HFFc6 (cell line): ENCODE measurements at places on chromosomes 2 and 18.

GRCh38 chr2:237885931-237886684, 26.7 kb downstream of the RAMP1 start:
- no peak overlapping the region for H3K27ac ChIP-seq
- peaks cover 13% of the 10 kb centered on the region for H3K4me1 ChIP-seq
- no peaks in the 10 kb centered on the region for H3K36me3 ChIP-seq
- peaks cover 5% of the 10 kb centered on the region for H3K27me3 ChIP-seq

GRCh38 chr2:226184540-226184939, 615.1 kb downstream of the IRS1 start:
- peak overlapping the region; percentile 87 for H3K4me3 ChIP-seq
- DNase-seq: no peak
- H3K36me3 ChIP-seq: peaks cover 43% of the 10 kb centered on the region
- H3K27ac ChIP-seq: peak overlapping the region; percentile 94
- H3K27me3 ChIP-seq: no peaks in the 10 kb centered on the region; the same call in 1 of the 2 replicates
- peaks cover 77% of the 10 kb centered on the region for H3K4me1 ChIP-seq

DNA sequence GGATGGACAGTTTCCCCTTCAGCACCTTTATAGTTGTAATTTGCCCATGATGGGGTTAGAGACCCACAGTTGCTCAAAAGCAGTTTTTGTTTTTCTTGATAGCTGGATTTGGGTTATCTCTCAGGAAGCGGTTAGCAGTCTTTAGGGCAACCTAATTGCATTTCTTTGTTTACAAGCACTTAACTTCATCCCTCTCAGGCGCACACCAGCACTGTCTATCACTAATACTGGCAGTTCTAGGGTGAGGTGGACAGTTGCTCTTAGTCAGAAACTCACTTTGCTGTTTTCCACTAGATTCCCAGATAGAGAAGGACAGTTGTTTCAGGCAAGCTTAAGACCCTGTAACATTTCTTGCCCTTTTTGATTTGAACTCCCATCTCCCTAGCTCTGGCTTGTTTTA, 146.0 kb downstream of the AGAP1 start:
- peak overlapping the region; percentile 96 for H3K27ac ChIP-seq
- peak; percentile 27 for DNase-seq
- H3K27me3 ChIP-seq: peaks cover 2% of the 10 kb centered on the region; the same call in 1 of the 2 replicates
- H3K36me3 ChIP-seq: no peaks in the 10 kb centered on the region
- peak overlapping the region; percentile 49 for H3K4me3 ChIP-seq

- no peak overlapping the region for H3K4me3 ChIP-seq
- DNase-seq: no peak
- no peaks in the 10 kb centered on the region for H3K4me1 ChIP-seq
- H3K36me3 ChIP-seq: no peaks in the 10 kb centered on the region
- H3K27ac ChIP-seq: no peak overlapping the region
These were observed 206.2 kb downstream of the RPIA start for GRCh38 chr2:88897715-88898114.

DNA sequence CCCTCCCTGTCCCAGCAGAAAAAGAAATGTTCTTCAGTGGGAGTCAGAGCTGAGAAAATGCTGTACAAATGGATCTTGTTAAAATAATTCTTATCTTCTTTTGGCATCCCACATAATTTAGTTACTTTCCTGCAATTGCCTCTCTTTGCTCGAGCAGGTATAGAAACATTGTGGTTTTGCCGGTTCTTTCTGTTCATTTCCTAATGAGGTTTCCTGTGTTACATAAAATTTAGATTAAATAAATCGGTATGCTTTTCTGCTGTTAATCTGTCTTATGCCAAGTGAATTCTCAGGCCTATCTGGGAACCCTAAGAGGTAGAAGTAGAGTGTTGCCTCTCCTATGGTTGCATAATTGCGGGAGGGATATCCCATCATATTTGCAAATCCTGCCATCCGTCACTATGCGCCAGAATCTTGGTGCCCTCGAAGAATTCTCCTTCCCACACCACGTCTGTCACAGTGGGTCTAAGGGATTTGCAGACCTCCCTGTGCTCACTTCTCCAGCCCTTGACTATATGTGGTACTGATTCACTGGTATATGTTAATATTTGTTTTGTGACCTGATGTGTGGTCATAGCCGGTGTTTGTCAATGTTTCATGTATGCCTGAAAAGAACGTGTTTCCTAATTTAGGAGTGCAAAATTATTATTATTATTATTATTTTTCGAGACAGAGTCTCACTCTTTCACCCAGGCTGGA, 12.2 kb upstream of the HDAC4 start:
- H3K36me3 ChIP-seq: no peaks in the 10 kb centered on the region
- no peaks in the 10 kb centered on the region for H3K4me1 ChIP-seq
- H3K27me3 ChIP-seq: peaks cover 33% of the 10 kb centered on the region
- no peak for DNase-seq

DNA sequence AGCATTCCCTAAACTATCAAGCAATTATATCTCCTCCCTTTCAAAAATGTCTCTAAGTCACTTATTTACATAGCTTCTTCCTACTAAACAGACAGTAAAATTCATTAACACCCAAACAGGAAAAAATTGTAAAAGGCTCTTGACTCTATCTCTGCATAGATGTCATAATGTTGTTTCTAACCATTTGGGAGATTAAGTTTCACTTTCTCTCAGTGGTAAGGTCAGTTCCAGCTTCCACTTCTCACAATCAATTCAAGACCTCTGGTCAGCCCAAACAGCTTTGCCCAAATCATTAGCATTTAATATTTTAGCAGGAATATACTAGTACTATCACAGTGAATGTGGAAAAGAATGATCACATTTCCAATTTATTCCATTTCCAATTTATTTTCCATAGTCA, 374.3 kb upstream of the MC4R start:
- no peak overlapping the region for H3K27ac ChIP-seq
- H3K36me3 ChIP-seq: no peaks in the 10 kb centered on the region
- DNase-seq: no peak
- H3K27me3 ChIP-seq: no peaks in the 10 kb centered on the region

DNA sequence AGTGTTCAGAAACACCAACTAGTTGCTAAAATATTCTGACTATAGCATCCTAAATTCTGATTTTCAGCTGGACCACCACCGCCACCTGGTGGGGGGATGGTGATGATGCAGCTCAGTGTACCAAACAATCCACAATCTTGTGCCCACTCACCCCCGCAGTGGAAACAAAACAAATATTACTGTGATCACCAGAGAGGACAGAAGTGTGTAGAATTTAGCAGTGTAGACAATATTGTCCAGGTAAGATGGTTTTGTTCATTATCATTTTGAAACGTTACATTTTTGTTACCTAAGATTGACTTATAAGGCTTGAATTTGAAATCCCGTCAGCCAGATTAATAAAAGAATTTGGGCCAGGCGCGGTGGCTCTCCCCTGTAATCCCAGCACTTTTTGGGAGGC, 31.7 kb upstream of the UBXN4 start:
- no peak overlapping the region for H3K4me3 ChIP-seq
- H3K4me1 ChIP-seq: no peaks in the 10 kb centered on the region
- H3K27me3 ChIP-seq: no peaks in the 10 kb centered on the region
- H3K36me3 ChIP-seq: no peaks in the 10 kb centered on the region
- no peak overlapping the region; the same call in 1 of the 2 replicates for H3K27ac ChIP-seq
- peak; percentile 24 for DNase-seq

GRCh38 chr2:79611448-79612016, 98.7 kb downstream of the CTNNA2 start:
- H3K4me1 ChIP-seq: no peaks in the 10 kb centered on the region
- H3K27me3 ChIP-seq: peaks cover 2% of the 10 kb centered on the region; the same call in 1 of the 2 replicates
- H3K36me3 ChIP-seq: no peaks in the 10 kb centered on the region
- H3K4me3 ChIP-seq: no peak overlapping the region
- H3K27ac ChIP-seq: no peak overlapping the region

DNA sequence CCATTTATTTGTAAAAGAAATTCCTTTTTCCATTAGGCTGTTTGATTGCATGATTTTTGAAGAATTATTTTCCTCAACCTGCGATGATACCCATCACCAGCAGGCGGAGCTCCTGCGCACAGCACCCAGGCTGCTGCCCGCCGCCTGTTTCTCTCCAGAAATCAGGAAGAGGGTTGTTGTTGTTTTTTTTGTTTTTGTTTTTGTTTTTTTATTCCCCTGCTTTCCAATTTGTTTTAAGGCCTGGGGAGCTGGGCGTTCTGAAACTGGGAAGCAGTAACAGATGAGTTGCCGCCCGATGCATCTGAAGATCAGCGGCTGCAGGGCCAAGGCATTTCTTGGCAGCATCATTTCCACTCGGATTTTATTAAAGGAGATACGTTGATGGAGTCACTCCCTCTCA, 132.1 kb downstream of the MBP start:
- H3K27ac ChIP-seq: no peak overlapping the region
- H3K36me3 ChIP-seq: no peaks in the 10 kb centered on the region
- no peaks in the 10 kb centered on the region for H3K4me1 ChIP-seq
- DNase-seq: peak; percentile 31
- peaks cover 36% of the 10 kb centered on the region for H3K27me3 ChIP-seq

DNA sequence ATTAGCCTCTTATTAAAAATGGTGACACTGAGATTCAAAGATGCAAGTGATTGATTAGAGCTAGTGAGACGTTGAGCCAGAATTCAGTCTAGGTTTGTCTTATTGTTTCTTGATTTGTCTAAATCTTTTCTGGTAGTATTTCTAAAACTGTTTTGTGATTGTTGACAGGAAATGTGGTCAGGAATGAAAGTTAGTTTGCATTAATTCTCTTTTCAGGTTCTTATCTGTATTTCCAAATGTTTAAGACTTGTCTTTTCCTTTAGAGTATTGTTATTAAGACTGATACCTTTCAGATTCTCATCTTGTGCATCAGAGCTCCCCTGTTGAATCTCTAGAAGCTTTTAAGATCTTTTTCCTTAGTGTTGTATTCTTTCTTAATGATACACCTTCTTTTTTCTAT, 89.3 kb downstream of the MBD5 start:
- no peak overlapping the region for H3K27ac ChIP-seq
- 0 out of 2 replicates have a peak, but pooled peaks cover 5% of the 10 kb centered on the region for H3K36me3 ChIP-seq

DNA sequence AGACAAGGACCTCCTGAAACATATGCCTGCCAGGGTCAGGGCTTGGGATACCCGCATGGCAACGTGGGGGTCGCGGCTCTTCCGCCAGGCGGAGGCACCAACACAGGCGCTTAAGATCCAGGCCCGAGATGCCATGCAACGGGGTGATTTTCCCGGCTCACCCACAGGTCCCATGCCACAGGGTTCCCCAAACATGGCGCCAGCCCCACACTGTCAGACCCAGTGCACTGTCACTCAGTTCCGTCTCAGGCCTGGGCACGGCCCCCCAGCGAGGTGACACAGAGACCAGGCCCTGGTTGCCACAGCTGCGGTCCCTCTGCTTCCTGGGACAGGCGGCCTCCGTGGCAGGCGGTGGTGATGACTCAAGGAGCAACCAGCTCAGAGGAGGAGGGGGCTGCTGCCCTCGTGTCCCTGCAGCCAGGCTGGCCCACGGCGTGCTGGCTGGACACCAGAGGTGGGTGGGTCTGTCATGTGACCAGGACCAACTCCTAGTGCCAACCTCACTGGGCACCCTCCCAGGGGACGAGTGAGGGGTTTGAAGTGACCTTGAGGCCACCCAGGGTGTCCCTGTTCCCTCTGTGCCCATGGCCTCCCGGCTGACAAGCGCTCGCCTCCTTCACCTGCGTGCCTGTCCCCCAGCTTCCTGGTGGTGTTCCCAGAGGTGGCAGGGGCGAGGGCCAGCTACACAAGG, 4.9 kb downstream of the PDCD1 start:
- no peak for DNase-seq
- H3K27ac ChIP-seq: no peak overlapping the region
- no peaks in the 10 kb centered on the region for H3K36me3 ChIP-seq
- H3K27me3 ChIP-seq: peaks cover 6% of the 10 kb centered on the region

DNA sequence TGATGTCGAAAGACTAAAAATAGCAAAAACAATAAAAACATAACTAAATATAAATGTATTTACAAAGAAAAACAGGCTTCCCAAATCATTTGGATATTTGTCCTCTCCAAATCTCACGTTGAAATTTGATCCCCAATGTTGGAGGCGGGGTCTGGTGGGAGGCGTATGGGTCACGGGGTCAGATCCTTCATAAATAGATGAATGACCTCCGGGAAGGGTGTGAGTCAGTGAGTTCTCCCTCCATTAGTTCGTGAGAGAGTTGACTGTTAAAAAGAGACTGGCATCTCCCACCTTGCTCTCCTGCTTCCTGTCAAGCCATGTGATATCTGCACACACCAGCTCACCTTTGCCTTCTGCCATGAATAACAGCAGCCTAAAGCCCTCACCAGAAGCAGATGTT, 703.0 kb downstream of the TMEM182 start:
- H3K27ac ChIP-seq: no peak overlapping the region
- DNase-seq: no peak
- no peaks in the 10 kb centered on the region for H3K4me1 ChIP-seq
- H3K27me3 ChIP-seq: no peaks in the 10 kb centered on the region
- no peak overlapping the region for H3K4me3 ChIP-seq

DNA sequence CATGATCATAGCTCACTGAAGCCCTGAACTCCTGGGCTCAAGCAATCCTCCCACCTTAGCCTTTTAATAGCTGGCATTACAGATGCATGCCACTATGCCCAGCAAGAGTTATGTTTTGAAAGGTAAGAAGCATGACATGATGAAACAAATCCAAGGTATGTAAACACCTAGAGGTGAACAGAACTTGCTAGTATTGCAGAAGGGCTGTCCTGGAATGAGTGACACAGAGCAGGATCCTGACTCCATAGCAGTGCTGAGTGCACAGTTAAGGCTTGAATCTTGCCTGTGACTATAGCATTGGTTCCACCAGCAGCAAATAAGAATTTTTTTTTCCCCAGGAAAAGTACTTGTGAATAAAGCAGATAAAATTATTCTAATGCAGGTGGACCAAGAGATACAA, 309.5 kb downstream of the PIK3C3 start:
- no peak overlapping the region for H3K4me3 ChIP-seq
- H3K4me1 ChIP-seq: no peaks in the 10 kb centered on the region
- H3K27ac ChIP-seq: no peak overlapping the region
- DNase-seq: no peak
- peaks cover 4% of the 10 kb centered on the region; the same call in 1 of the 2 replicates for H3K27me3 ChIP-seq
- H3K36me3 ChIP-seq: no peaks in the 10 kb centered on the region

DNA sequence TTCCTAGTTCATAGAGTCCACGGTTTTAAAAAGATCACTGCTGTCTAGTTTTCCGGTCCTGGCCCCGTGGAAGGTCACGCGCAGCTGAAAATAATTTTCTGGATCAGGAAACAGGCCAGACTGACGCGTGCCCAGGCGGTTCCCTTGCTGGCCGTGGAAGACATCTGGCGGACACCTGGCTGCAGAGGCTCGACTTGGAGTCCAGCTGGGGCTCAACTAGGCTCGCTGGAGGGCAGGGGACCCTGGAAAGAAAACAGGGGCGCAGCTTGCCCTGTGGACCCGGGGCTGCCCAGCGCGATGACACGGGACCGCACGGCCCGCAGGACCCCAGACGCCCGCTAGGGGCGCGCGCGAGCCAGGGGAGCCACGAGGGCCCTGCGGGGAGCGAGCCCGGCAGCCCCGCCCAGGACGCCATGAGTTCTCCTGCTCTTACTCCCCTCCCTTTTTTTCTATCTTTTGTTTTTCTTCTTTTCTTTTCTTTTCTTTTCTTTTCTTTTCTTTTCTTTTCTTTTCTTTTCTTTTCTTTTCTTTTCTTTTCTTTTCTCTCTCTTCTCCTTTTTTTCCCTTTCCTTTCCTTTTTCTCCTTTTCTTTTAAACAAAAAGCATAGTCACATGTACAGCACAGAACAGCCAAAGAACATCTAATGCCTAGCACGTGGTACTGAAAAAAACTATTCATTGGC, 43.2 kb upstream of the UBE2F start:
- H3K4me1 ChIP-seq: peaks cover 21% of the 10 kb centered on the region
- DNase-seq: peak; percentile 22
- no peaks in the 10 kb centered on the region; the same call in 1 of the 2 replicates for H3K36me3 ChIP-seq
- H3K27ac ChIP-seq: no peak overlapping the region
- H3K4me3 ChIP-seq: peak overlapping the region; percentile 70
